ENCODE measurements at places on chromosomes 6 and 20. TPM values are rescaled to one million over a fixed set of nuclear protein-coding genes. Genes with fewer than 3 reads are reported as not detected.

- DNase-seq: no peak
Measured at GRCh38 chr6:92292067-92292466, 1127.3 kb downstream of the EPHA7 start.

GRCh38 chr20:35523298-35523888 lies 6.1 kb downstream of the C20orf173 start:
- DNase-seq: no peak

- peak; percentile 3 for DNase-seq
Measured at GRCh38 chr6:80380566-80380965, 274.1 kb downstream of the BCKDHB start.

- DNase-seq: no peak
Measured at GRCh38 chr6:170255426-170256125, 35.3 kb downstream of the DLL1 start.

- no peak for DNase-seq
Measured at GRCh38 chr20:12695937-12696336, 312.8 kb upstream of the SPTLC3 start.

The MYL9 gene
- 551 TPM for polyA plus RNA-seq

Data from hindlimb muscle (tissue), 1 donor.